Activated CD4-positive, CD25-positive, alpha-beta regulatory T cell treated with anti-CD3 and anti-CD28 coated beads, Interleukin-2, amount 50 U/mL, for 72 hours (primary cell): ENCODE measurements at places on chromosomes 12 and 14.

GRCh38 chr12:104201238-104202001, 14.2 kb upstream of the TXNRD1 start:
- peak; percentile 35 for DNase-seq

- DNase-seq, result no peak
Observed at GRCh38 chr12:74365178-74365964, 172.3 kb upstream of the ATXN7L3B start.

DNA sequence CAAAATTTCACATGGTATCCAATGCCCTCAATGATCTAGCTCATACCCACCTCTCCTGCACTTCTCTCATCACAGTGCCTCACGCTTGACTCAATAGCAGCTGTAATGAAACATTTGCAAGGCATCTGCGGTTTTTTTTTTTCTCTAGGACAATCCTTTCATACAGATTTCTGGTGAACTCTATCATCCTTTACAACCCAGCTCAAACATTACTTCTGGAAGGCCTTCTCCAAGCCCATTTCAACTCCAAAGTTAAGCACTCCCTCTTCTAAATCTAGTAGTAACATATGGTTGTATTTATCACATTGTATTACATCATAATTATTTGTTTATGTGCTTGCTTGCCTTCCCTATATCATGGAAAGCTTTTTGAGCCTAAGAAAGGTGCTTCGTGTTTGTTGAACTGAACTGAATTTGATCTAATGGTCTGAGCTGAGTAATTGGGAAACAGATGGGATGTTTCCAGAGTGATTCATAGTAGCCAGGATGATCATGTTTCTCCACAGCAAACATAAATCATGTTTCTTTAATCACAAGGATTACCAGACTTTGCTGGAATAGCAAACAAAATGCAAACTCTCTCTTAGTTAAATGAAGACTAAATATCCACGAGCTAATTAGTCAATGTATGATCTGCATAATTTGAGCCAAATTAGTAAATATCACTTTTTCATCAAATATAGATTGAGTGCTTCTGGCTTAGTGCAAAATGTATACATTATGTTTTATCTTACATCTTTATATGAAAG, 14.3 kb downstream of the CFL2 start:
- no peak for DNase-seq

- DNase-seq, result no peak
Observed at GRCh38 chr14:53520078-53520928, 367.2 kb upstream of the DDHD1 start.

DNA sequence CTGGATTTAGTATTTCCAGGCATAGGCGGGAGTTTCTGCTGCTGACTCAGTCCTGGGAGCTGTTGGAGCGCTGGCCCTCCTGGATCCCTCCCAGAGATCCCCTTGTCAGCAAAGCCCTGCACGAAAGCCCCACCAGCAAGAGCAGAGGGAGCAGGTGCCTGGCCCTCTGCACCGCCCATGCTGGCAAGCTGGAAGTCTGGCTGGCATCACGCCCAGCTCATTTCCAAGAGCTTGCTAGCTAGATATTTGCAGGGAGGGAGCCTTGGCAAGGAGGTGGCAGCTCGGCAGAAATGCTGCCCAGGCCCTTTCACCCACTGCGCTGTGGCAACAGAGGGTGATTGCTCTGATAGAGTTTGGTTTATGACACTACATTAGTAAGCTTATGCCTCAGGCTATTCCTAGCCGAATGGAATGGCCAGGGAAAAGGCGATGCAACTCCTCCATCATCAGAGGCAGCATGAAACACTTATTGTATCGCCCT, 193.9 kb downstream of the EMP1 start:
- DNase-seq, result no peak

- DNase-seq, result no peak
Observed at GRCh38 chr12:59396919-59397318, 198.9 kb upstream of the SLC16A7 start.

DNA sequence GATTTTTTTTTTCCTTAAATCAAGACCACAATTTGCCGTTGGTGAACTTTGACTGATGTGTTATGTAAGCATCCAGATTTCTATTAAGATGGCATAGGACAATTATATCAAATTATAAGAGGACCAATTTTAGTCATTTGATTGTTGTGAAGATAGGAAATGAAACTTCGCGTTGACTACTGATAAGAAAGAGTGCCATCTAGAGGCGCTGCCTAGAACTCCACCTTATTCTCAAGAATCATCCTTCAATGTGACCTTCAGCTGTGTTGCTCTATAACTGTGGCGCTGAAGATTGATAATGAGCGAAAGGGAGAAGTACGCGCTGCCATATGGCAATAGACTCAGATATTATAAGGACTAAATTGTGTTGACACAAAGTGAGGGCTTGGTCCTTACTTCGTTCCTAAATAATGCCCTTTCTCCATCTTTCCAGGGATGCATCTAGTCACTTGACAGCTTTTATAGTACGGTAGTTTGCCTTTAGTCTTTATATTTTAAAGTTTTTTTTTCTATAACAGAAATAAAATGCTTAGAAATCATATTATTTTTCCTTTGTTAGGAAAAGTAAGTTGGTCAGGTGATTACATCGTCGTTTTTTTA, 350.8 kb upstream of the STXBP6 start:
- no peak for DNase-seq

- DNase-seq, result no peak
Observed at GRCh38 chr14:51627313-51627712, 24.4 kb upstream of the FRMD6 start.

DNA sequence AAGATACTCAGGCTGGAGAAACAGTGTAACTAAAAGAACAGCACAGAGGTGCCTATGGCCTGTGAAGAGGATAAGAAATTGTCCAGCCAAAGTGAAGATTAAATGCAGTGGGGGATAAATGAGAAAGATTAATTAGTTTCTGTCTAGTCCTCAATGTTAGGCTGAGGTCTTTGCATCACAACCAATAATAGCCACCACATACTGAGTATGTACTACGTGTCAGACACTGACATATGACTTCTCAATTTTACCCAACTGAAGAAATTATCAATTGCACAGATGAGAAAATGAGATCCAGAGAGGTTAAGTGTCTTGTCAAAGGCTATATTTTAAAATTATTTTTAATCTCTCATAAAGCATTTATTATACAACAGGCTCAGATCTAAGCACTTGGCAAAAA, 285.9 kb downstream of the PDZRN4 start:
- DNase-seq, result no peak

DNA sequence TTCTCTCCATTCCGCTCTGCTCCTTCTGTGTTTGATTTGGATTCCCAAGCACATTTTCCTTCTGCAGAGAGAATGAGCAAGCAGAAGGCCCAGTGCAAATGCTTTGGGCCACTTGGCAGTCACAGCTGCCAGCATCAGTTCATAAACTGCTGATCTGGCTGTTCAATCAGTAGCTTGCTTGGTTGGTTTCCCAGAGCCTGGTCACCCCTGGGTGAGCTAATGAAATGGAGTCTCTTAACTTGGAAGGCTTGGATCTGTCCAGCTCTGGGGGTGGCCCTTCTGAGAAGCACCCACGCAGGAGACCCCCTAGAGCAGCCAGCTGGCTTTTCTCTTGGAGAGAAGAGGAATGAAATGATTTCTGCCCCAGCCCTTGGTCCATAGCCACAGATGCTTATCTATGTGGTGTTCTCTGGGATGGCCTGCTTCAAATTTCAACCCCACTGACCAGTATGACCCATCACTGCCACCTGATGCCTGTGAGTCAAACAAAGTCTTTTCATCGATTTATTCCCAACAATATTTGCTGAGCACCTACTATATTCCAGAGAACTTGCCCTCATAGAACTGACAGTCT, 30.3 kb downstream of the FAIM2 start:
- DNase-seq, result no peak

DNA sequence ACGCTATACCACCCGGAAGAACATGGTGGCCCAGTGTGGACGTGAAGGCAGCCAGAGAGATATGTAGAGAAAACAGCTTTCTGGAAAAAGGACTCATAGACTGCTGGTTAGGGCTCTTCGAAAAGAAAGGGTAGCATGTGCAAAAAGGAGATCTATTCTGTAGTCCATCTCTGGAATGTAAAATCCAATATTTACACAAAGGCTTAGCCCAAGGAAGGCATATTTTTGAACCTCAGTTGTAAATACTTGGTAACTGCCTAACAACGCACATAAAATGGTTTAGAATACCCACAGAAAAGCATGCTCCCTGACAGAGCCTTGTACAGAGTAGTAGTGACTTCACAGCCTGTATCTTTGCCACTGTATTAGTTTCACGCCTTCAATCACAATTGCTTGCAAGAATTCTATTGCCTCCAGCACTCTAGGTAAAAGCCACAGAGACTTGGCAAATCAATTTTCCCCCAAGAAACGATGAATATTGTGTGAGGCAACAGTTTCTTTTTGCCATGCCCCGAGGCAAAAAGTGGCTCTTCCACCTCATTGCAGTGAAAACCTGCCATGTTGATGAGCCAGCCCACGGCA, 59.2 kb downstream of the TRIM9 start:
- DNase-seq, result no peak

DNA sequence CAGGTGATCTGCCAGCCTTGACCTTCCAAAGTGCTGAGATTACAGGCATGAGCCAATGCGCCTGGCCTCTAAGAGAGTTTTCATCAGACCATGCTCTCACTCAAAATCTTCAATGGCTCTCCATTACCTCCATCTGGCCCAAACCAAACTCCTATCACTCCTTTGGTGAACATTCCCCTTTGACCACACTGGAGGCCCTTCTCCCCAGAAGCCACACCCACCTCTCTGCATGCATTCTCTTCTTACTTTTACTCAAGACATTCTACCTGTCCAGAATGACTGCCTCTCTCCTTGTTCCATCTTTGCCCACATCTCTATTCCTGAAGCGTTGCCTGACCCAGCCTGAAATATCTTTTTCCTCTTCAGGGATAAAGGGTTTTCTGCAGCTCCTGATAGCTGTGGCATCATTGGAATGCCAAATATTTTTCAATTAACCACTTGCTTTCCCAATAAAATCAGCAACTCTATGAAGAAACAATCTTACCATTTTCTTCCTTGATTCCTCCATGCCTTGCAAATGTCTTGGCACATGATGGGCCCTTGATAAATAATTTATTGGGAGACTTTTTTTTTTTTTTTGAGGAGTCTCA, 15.5 kb downstream of the PLEK2 start:
- no peak for DNase-seq

GRCh38 chr12:121005346-121005815, 10.9 kb downstream of the C12orf43 start:
- peak; percentile 52 for DNase-seq

DNA sequence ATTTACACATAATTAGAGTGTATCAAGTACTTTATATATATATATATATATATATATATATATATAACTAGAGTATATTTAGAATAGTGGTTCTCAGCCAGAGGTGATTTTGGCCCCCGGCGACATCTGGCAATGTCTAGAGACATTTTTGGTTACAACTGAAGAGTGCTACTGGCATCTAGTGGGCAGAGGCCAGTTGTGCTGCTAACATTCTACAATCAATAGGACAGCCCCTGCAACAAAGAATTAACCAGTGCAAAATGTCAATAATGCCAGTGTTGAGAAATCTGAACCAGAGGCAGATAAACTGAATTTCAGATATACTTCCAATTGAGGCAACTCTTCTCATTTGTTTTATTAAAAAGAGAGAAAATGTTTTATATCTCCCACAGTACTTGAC, 8.9 kb downstream of the GTF2A1 start:
- no peak for DNase-seq
